ENCODE measurements at places on chromosomes 6 and 20. TPM values are rescaled to one million over a fixed set of nuclear protein-coding genes. Genes with fewer than 3 reads are reported as not detected.

- no peak for DNase-seq
Observed at GRCh38 chr20:9059931-9060330, 9.0 kb upstream of the PLCB4 start.

DNA sequence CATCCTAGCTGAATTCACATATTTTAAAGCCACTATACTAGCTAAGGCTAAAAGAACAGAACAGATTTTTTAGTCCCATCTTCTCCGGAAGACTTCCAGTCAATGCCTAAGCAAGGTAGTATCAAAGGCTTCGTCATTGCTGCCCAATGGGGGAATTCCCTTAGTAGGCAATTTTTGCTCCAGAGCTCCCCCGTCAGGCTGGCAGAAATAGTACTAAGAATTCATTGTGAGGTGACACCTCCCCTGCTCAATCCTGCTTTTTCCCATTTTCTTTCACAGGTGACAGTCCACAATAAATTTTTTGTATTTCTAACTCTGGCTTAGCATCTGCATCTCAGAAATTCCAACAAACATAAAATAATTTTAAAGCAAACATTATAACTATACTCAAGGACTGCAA, 52.8 kb upstream of the SRSF6 start:
- DNase-seq: no peak

DNA sequence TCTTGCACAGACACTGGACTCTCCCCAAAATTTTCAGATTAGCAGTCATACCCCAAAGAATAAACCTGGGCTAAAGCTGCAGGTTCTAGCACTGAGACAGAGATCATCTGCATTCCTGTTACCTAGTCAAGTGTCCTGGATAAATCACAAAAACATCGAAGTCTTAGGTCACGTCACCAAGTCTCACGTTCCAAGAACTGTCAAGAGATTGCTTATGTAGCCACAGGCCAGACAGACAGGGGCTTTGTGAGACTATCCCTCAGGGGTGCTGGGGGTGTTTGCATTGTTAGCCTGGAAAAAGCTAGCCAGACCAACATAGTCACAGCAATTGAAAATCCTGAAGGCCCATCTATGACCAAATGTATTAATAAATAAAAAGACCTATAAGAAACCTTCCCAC, 243.1 kb upstream of the PREP start:
- DNase-seq: no peak

Gene ARMH2
- total RNA-seq: not detected

DNA sequence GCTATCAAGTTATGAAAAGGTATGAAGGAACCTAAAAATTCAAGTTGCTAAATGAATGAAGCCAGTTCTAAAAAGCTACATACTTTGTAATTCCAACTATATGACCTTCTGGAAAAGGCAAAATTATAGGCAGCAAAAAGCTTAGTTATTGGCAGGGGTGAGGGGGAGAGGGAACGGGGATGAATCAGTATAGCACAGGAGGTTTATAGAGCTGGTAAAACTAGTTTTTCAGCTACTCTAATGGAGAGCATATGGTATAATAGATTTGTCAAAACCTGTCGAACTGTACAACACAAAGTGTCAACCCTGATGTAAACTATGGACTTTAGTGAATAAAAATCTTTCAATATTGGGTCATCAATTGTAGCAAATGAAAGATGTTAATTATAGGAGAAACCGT, 18.7 kb downstream of the MANEA start:
- DNase-seq: no peak

Gene IP6K3
- 1.5 TPM for total RNA-seq

Gene ORC3
- 9.6 TPM for total RNA-seq

Measured in vagina (tissue), 2 donors.